Stimulated activated naive CD4-positive, alpha-beta T cell treated with Interleukin-2 at 50 U/mL for 16 hours (primary cell): ENCODE measurements at places on chromosomes 12 and 14.
A peak's percentile ranks its signal among the peaks of the same experiment; 100 is the strongest.

DNA sequence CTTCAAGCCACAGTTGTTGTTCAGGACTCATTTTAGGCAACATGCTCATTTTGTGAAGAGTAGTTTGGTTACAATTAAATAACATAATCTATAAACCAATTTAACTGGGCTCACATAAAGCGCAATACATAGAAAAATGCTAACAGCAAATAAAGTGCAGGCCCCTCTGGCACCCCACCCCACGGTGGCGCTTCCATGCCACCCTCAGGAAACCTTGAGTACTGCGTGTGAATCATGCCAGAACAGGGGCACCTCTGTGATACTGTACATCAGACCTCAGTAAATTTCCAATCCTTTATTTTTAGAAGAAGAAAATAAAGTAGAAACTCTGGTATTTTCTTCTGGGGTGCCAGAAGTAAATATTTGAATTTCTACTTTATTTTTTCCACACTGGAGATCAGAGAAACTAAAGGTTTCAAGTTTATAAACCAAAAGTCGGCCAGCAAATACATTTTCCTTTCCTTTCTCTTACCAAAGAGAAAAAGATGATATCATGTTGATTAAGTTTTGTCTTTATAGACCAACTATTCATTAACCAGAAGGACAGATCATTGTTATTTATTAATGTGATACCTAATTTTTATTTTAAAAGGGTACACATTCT, 316.8 kb downstream of the PAWR start:
- DNase-seq = no peak

DNA sequence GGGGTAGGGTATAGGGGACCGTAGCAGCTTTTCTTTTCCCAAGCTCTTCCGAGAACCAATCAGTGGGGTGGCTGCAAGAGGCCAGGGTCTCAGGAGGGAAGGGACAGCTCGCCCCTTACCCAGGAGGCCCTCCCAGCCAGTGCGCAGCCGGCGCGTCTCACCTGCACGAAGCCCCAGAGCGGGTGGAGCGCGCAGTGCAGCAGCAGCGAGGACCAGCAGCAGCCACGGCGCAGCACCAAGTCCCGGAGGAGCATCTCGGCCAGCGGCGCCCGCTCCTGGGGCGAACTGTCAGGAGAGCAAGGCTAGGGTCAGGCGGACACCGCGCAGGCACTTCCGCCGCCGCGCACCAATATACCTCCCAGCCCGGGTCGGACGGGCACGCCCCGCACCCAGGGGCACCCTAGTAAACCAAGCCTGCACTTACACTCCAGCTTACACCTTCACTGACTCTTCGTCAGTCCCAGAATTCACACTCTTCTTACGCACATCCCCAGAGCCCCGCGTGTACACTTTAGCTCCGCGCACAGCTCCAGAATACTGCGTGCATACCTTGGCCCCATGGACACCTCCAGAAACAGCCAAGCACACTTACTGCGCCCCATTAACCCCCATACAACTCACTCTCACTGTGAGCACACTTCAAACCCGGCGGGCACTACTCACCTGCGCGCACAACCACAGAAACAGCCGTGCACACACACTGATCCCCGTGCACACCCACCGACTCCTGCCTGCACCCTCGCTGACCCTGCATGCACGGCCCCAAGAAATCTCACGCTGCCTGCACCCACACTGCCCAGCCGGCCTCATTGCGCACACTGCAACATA, 606 bp downstream of the PRIMA1 start:
- DNase-seq = no peak

DNA sequence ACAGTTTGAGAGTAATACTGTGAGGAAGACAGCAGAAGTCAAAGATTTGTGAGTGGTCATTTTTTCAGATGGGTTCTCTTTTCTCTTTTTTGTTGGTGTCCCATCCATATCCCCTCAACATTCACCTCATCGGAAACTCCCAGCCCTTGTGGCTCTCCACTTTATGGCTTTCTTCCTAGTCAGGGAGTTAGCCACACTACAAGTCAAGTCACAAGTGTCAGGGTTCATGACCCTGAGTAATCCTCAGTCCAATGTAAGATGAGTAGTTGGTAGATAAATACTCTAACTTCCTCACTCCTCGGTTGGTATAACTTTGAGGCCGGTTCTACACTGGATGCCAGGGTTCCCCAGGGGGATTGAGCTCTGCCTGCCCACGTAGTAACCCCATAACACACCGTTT, 41.4 kb downstream of the PTGER2 start:
- DNase-seq = no peak

DNA sequence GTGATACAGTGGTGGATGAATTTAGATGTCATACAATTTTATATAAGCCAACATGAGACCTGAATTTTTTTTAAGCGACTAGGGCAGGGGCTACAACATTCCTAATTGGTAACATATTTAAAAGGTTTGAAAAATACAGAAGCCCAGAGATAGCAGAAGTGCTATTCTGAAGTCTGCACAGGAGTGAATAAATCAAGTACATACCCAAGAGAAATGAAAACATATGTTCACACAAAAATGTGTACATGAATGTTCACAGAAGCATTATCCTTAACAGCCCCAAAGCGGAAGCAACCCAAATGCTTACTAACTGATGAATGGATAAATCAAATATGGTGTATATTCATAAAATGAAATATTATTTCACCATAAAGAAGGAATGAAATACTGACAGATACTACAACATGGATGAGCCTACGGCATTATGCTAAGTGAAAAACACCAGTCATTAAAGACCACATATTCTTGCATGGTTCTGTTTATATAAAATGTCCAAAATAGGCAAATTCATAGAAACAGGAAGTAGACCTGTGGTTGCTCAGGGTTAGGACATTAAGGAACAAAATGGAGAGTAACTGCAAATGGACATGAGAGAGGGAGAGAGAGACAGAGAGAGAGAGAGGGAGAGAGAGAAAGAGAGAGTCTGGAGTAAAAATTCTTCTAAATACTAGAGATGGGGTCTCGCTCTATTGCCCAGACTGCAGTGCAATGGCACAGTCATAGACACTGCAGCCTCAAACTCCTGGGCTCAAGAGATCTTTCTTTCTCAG, 28.0 kb upstream of the GXYLT1 start:
- DNase-seq = no peak

- no peak for DNase-seq
Observed at GRCh38 chr14:19828314-19828713, 24.7 kb downstream of the OR4N2 start.

GRCh38 chr12:120866108-120866507, 38.0 kb downstream of the SPPL3 start:
- DNase-seq = no peak

DNA sequence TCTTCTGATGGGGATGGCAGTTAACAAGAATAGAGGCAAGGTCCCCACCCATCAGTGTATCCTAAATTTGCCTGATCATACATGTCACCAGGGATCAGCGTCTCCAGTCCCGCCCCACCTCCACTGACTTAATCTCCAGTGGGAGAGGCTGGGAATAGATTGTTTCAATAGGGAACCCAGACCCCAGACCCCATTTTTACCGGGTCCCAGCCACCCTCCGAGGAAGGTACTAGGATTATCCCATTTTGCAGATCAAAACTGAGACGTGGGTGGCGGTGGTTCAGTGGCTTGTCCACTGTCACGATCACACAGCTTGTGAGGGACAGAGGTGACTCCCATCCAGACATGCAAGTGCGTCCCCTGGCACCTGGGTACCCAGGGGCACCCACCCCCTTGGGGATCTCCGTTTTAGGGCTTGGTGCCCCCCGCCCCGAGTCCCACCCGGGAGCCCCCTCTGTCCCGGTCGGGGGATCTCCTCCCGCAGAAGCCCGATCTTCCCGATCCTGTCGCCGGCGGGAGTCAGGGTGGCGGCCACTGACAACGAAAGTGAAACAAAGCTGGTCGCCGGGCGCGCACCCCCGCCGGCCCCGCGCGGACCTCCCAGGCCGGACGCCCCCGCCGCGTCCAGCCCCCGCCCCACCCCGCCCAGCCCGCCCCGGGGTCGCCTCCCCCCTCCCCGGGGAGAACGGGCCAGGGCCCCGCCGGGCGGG, 523 bp downstream of the WSB2 start:
- DNase-seq = peak; percentile 31

DNA sequence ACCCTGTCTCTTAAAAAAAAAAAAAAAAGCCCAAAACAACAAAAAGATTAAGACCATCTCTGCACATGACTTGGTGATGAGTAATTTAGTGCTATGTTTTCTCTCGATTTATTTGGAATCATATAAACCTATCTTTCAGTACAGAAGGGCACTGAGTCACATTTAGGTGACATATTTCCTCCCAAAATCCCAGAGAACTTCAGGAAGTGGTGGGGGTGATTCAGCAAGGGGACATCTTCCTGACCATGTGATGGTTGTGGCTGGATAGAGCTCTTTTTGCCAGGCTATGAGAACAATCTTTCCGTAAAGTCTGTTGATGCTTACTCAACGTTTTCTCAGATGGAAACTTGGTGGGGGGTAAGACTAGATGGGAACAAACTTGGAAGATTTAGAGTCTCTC, 50.0 kb downstream of the PPFIBP1 start:
- no peak for DNase-seq

GRCh38 chr12:108911915-108912314, 32.0 kb downstream of the DAO start:
- DNase-seq = no peak

GRCh38 chr12:31260840-31261239, 65.1 kb downstream of the SINHCAF start:
- DNase-seq = no peak

GRCh38 chr12:87812030-87812429, 217.2 kb downstream of the C12orf50 start:
- no peak for DNase-seq

GRCh38 chr12:94670898-94671297, 20.5 kb upstream of the TMCC3 start:
- DNase-seq = no peak

- DNase-seq = no peak
Observed at GRCh38 chr14:29489911-29490425, 437.7 kb downstream of the PRKD1 start.

DNA sequence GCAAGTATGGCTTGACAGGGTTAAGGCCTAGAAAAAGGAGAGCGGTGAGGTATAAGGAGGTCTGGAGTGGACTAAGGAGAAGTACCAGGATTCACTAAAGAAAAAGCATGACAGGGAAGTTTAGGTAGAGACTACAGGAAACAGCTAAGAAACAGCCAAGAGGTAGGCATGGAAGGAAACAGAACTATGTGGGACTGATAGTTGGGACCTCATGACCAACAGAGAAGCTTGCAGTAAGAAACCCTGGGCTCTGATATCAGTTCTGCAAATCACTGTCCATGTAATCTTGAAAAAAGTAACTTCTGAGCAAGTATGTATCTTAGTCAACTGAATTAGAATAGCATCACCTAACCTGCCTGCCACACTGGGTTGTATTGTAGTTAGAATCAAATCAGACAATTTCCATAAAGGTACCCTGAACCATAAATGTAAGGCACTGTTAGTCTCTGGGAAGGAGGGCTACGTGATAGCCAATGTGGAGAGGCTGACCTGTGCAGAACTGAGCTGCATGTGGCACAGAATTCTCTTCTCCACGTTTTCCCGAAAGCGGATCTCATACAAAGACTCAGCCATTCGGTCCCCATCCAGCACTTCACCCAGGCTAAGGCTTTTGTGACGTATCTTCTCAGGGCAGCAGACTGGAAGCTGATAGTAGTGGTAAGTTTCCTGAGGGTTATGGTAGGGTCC, 912 bp downstream of the TM9SF1 start:
- no peak for DNase-seq

DNA sequence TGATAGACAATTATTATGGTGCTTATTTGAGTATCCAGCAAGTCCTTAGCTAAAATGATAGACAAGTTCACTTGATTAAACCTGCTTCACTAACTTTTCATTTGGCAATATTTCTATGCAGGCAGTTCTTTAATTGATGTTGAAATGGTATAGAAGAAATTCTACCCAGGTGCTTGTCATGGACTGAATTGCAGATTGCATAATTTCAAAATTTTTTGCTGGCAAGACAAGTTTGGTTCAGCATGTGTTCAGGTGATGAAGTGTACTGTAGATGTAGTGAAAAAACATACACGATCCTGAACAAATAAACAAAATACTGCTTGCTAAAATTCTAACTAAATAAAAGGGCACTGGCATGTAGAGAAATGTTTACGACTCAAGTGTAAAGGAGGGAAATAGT, 189.0 kb downstream of the FOXA1 start:
- DNase-seq = no peak
